IMR-90 (cell line): ENCODE measurements at places on chromosomes 6 and 20. TPM values are rescaled to one million over a fixed set of nuclear protein-coding genes. Genes with fewer than 3 reads are reported as not detected.

DNA sequence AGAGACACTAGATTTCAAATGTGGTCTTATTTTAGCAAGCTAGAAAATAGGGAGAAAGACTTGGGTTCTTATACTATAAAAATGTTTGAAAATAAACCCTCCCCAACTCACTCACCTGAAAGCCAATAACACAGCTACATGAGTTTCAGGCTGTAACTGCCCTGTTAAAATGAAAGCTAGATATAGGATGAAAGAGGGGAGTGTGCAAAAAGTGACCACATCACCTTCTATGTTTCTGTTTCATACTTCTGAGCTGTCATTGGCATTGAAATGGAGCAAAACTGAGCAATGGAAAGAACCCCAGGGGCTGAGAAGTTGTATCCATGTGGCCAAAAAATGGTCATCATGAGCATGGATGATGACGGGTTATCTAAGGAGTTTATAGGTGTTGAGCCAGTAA is 148.1 kb upstream of the TENT5A start:
- no peaks in the 10 kb centered on the region for H3K27me3 ChIP-seq
- H3K27ac ChIP-seq, result no peak overlapping the region
- H3K4me3 ChIP-seq, result no peak overlapping the region
- H3K4me1 ChIP-seq, result peaks cover 11% of the 10 kb centered on the region

DNA sequence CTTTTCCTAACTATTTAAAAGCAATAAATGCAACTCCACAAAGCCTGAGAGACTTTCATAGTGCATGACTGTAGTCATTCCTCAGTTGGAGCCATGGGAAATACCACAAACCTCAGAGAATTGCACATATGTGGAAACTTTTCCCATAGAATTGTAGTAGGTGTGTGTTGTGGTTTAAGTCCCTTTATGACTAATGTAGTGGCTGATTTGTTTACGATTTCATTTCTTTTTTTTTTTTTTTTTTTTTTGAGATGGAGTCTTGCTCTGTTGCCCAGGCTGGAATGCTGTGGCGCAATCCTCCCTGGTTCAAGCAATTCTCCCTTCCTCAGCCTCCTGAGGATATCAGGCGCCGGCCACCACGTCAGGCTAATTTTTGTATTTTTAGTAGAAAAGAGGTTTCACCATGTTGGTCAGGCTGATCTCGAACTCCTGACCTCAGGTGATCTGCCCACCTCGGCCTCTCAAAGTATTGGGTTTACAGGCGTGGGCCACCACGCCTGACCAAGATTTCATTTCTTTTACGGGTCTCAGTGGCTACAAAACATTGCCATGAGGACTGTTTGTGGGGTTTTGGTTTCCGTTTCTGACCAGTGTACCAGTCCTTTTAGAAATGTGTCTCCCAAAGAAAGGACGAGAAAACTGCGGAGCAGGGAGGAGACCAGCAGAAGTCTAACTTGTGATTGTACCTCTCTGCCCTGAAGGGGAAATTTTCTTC is 212.1 kb upstream of the MARCKS start:
- H3K4me1 ChIP-seq, result peaks cover 6% of the 10 kb centered on the region
- H3K27ac ChIP-seq, result peak overlapping the region; percentile 35; the same call in 1 of the 2 replicates
- peak; percentile 98 for DNase-seq
- H3K27me3 ChIP-seq, result no peaks in the 10 kb centered on the region; the same call in 1 of the 2 replicates
- no peak overlapping the region for H3K4me3 ChIP-seq
- no peaks in the 10 kb centered on the region for H3K36me3 ChIP-seq

DNA sequence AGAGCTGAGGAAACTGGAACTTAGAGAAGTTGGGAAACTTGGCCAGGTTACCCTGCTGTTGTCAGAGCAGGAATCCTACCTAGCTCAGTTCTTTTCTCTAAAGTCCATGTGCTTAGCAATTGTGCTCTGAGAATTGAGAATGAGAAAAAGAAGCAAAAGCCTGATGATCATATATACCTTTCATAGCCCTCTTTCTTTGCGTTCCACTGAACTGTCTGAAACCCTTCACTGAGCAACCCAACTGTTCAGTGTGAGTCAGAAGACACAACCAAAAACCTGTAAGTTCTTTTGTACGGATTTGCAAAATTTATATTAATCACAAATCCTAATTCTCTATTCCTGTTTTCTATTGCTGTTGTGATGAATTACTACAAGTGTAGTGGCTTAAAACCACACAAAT is 80.6 kb downstream of the PHF3 start:
- no peak overlapping the region for H3K27ac ChIP-seq
- no peak overlapping the region for H3K4me3 ChIP-seq
- no peak for DNase-seq
- H3K27me3 ChIP-seq, result no peaks in the 10 kb centered on the region

- DNase-seq, result peak; percentile 13
- no peaks in the 10 kb centered on the region for H3K27me3 ChIP-seq
- no peaks in the 10 kb centered on the region for H3K36me3 ChIP-seq
- peaks cover 9% of the 10 kb centered on the region for H3K4me1 ChIP-seq
- H3K4me3 ChIP-seq, result no peak overlapping the region
Observed at GRCh38 chr20:36173451-36173933, 19.0 kb downstream of the EPB41L1 start.

DNA sequence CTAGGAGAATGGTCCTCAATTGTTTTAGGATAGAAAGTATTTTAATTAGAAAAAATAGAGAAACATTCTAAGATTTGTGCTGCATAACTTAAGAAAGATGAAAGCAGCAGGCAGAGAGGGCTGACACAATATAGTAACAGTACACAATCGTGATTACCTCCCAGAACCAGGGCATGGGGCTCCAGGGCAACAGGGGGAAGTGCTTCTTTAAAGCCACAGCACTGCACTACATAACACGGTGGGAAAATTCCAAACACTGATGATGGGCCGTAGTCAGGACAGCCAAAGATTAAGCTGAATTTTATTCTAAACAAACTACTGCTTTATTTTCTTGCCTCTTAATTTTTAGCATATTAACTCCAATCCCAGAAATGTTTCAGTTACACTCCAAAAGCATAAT is 14.4 kb downstream of the EXOC2 start:
- no peaks in the 10 kb centered on the region for H3K36me3 ChIP-seq
- DNase-seq, result no peak
- peaks cover 20% of the 10 kb centered on the region for H3K4me1 ChIP-seq
- H3K27ac ChIP-seq, result no peak overlapping the region
- H3K27me3 ChIP-seq, result no peaks in the 10 kb centered on the region

GRCh38 chr6:116557893-116558292 is 4.3 kb downstream of the CALHM4 start:
- no peaks in the 10 kb centered on the region for H3K27me3 ChIP-seq
- peak overlapping the region; percentile 15; the same call in 1 of the 2 replicates for H3K27ac ChIP-seq
- H3K4me3 ChIP-seq, result no peak overlapping the region
- H3K4me1 ChIP-seq, result peaks cover 9% of the 10 kb centered on the region
- peak; percentile 98 for DNase-seq

DNA sequence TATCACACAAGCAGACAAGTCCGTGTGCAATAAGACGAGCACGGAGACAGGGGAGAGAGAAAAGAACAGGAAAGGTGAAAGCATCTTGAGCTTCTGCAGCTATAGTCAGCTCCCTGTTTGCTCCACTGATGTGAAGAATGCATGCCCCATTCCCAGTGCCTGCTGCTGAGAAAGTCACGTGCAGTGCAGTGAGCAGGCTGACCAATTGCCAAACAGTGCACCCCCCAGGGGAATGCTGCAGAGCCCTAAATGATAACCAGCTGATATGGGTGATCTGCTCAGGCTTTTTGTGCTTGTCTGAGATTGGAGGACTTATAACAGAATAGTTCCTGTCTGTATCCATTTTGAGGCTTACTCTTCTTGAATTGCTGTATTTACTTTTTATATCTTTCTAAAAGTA is 121.5 kb downstream of the PACRG start:
- no peaks in the 10 kb centered on the region for H3K4me1 ChIP-seq
- no peak for DNase-seq
- H3K27ac ChIP-seq, result no peak overlapping the region
- no peaks in the 10 kb centered on the region for H3K27me3 ChIP-seq

DNA sequence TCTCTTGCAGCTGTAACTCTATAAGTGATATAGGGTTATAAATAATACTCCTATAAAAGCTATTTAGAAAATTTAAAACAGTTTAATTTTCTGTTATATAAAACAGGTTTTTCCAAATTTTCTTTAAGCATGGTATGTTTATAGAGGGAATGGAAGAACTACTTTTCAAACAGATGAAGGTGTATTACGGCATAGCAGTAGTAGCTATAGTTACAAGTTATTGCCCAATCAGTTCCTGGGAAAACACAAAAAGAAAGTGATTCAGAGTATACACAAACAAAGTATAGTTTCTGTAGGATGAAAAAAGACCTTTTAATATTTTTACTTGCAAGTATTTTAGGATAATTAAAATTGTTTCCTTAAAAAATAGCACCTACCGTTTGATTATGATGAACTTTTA is 9.8 kb downstream of the SLC17A5 start:
- H3K4me3 ChIP-seq, result no peak overlapping the region
- peaks cover 1% of the 10 kb centered on the region; the same call in 1 of the 2 replicates for H3K4me1 ChIP-seq
- H3K27ac ChIP-seq, result no peak overlapping the region
- H3K27me3 ChIP-seq, result no peaks in the 10 kb centered on the region

GRCh38 chr6:3280866-3281465 is 22.2 kb downstream of the PSMG4 start:
- peaks cover 2% of the 10 kb centered on the region; the same call in 1 of the 2 replicates for H3K36me3 ChIP-seq
- H3K4me1 ChIP-seq, result peaks cover 18% of the 10 kb centered on the region
- no peak overlapping the region for H3K4me3 ChIP-seq
- no peak overlapping the region for H3K27ac ChIP-seq
- peak; percentile 37 for DNase-seq

- no peaks in the 10 kb centered on the region for H3K27me3 ChIP-seq
- no peak overlapping the region for H3K27ac ChIP-seq
- H3K4me3 ChIP-seq, result no peak overlapping the region
- peak; percentile 48 for DNase-seq
- no peaks in the 10 kb centered on the region for H3K36me3 ChIP-seq
Observed at GRCh38 chr6:8177721-8178120, 75.4 kb upstream of the EEF1E1 start.

GRCh38 chr6:107318100-107318736 is 141.1 kb downstream of the PDSS2 start:
- peaks cover 1% of the 10 kb centered on the region; the same call in 1 of the 2 replicates for H3K4me1 ChIP-seq
- no peaks in the 10 kb centered on the region for H3K27me3 ChIP-seq
- H3K4me3 ChIP-seq, result no peak overlapping the region
- no peak overlapping the region for H3K27ac ChIP-seq
- peak; percentile 63 for DNase-seq

DNA sequence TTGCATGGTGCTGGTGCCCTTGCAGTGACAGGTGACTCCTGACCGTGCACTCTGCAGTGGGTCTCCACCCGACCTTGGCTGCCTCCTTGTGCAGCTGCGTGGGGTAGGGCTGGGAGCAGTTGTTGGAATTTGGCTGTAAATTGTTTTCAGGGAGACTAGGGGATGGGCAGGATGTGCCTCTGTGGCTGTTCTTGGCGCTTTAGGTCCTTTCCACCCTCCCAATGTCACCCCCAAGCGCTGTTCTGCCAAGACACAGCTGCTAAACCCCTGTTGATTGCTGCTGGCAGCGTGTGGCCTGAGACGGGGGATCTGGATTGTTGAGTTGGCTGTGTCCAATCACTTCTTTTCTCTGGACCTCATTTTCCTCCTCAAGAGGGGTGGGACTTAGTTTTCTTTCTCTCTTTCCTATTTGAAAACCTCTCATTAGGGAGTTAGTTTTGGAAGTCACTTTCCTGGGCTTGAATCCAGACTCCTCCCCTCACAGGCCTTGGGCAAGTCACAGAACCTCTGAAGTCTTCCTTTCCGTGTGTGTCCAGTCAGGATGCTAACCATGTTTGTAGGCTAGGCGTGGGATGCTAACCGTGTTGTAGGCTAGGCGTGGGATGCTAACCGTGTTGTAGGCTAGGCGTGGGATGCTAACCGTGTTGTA is 8.5 kb downstream of the IGF2R start:
- no peak overlapping the region for H3K27ac ChIP-seq
- no peaks in the 10 kb centered on the region for H3K36me3 ChIP-seq
- H3K4me1 ChIP-seq, result peaks cover 32% of the 10 kb centered on the region

DNA sequence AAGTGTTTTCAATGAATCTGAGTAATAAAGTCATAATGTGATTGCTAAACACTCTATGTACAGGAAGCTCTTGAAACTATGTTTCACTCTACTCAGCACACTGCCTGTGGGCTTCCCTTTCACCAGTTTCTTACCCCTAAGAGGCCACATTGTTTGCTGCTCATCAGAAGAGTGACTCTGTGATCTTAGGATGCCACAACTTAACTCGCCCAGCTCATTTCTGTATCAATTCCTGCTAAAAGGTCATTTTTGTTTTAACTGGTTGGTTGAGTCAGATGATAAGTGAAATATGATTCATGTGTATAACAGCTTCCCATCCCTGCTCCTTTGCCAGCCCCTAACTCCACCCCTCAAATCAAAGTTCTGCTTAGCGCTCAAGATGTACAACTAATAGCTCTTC is 9.8 kb upstream of the NDUFAF4 start:
- H3K4me3 ChIP-seq, result no peak overlapping the region
- peaks cover 24% of the 10 kb centered on the region for H3K27me3 ChIP-seq
- no peaks in the 10 kb centered on the region for H3K4me1 ChIP-seq
- no peaks in the 10 kb centered on the region for H3K36me3 ChIP-seq
- DNase-seq, result peak; percentile 44

- H3K4me3 ChIP-seq, result no peak overlapping the region
- DNase-seq, result peak; percentile 52
- no peaks in the 10 kb centered on the region for H3K27me3 ChIP-seq
- no peaks in the 10 kb centered on the region for H3K36me3 ChIP-seq
- H3K27ac ChIP-seq, result no peak overlapping the region
- peaks cover 4% of the 10 kb centered on the region; the same call in 1 of the 2 replicates for H3K4me1 ChIP-seq
Observed at GRCh38 chr6:144675231-144675861, 390.2 kb downstream of the UTRN start.

DNA sequence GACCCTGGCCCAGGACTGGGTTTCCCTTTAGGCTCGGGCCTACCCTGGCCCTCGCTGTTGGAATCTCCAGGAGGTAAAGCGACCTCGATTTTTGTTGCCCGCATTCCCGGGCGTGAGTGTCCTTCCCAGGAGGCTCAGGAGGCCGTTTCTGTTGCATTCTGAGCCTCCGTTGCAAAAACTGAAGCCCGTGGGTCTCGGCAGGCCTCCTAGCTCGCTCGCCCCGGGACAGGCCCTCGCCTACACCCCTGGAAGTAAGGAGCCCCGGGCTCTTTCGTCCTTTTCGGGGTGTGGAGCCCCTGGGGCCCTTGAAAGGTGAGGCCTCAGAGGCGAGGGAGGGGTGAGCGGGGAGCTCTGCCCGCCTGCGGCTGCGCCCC is 2.3 kb downstream of the NR2E1 start:
- H3K27ac ChIP-seq, result no peak overlapping the region
- no peak overlapping the region for H3K4me3 ChIP-seq
- no peaks in the 10 kb centered on the region for H3K36me3 ChIP-seq
- H3K27me3 ChIP-seq, result peaks cover 97% of the 10 kb centered on the region
- no peak for DNase-seq

Gene AVP
- polyA plus RNA-seq, result not detected in 2 replicates

Gene HFE
- 11.7 and 15.7 TPM in 2 replicates for polyA plus RNA-seq

Gene GPR63
- polyA plus RNA-seq, result 0.32 and 0.44 TPM in 2 replicates

Gene PRPH2
- polyA plus RNA-seq, result 0.90 and 1.0 TPM in 2 replicates

Gene ASIP
- not detected in 2 replicates for polyA plus RNA-seq

Gene STX16
- 48.5 and 58.2 TPM in 2 replicates for polyA plus RNA-seq

Gene GMDS
- 15.0 and 21.9 TPM in 2 replicates for polyA plus RNA-seq

Gene LINC00237
- polyA plus RNA-seq, result not detected in 2 replicates

Gene RFX6
- not detected in 2 replicates for polyA plus RNA-seq
